Uterine smooth muscle cell (primary cell): ENCODE measurements at places on chromosomes 5 and 9. TPM values are rescaled to one million over a fixed set of nuclear protein-coding genes. Genes with fewer than 3 reads are reported as not detected.

Gene PCDHA9
- total RNA-seq, result 0.11 and 0.12 TPM in 2 replicates

Gene PCDHGA2
- 0.89 and 2.2 TPM in 2 replicates for total RNA-seq

Gene OR1J4
- not detected in 2 replicates for total RNA-seq

Gene TTLL11
- total RNA-seq, result 2.9 and 3.8 TPM in 2 replicates

Gene MZB1
- total RNA-seq, result not detected in 2 replicates

Gene SLC6A7
- total RNA-seq, result under 0.01 TPM in 1 of 2 replicates, not detected in the other

Gene FAM114A2
- total RNA-seq, result 38.0 and 40.2 TPM in 2 replicates
